ENCODE measurements at places on chromosomes 13 and 19. TPM values are rescaled to one million over a fixed set of nuclear protein-coding genes. Genes with fewer than 3 reads are reported as not detected.

DNA sequence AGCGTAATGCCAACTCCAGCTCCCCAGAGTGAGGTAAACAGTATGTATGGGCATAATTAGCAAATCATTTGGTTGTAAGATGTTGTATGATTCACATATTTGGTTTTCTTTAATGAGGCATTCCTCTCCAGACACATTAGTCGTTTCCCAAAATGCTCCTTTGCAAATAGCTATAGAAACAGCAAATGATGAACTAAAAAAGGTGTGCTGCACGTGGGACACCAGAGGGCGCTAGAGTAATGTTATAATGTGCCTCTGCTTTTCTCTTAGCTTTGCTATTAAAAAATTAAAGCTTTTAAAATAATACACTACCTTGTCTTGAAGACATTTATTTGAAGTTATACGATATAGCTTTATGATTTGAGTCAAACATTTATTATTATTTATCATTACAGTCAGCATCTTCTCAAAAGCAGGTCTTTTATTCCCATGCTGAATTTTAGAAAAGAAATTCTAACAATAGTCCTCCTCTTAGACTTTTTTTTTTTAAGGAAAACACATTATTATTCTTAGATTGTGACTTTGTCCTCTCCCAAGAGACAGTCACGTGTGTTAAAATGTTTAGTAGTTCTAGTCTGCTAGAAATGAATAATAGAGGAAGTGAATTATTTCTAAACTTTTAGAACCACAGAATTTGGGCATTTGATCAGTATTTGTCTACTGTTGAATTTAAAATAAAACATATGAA, 121.6 kb upstream of the FRY start:
- H3K27ac ChIP-seq, result no peak overlapping the region
- H3K36me3 ChIP-seq, result no peaks in the 10 kb centered on the region
- H3K4me3 ChIP-seq, result no peak overlapping the region
- H3K4me1 ChIP-seq, result no peaks in the 10 kb centered on the region
- H3K27me3 ChIP-seq, result no peaks in the 10 kb centered on the region

DNA sequence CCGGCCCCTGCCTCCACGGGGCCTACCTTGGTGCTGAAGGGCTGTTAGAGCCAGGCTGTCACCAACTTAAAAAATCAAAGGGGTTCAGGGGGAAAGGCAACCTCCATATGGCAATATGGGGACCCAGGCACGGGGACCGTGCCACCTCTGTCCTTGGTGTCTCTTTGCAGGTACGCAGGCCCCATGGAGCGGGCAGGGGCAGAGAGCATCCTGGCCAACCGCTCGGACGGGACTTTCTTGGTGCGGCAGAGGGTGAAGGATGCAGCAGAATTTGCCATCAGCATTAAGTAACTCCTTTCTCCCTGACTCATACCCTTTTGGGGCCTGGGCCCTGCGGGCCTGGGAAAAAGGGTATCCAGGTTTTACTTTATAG, 39.6 kb upstream of the ADGRE1 start:
- H3K4me1 ChIP-seq, result no peaks in the 10 kb centered on the region
- H3K27me3 ChIP-seq, result no peaks in the 10 kb centered on the region
- no peak overlapping the region for H3K4me3 ChIP-seq
- DNase-seq, result no peak

DNA sequence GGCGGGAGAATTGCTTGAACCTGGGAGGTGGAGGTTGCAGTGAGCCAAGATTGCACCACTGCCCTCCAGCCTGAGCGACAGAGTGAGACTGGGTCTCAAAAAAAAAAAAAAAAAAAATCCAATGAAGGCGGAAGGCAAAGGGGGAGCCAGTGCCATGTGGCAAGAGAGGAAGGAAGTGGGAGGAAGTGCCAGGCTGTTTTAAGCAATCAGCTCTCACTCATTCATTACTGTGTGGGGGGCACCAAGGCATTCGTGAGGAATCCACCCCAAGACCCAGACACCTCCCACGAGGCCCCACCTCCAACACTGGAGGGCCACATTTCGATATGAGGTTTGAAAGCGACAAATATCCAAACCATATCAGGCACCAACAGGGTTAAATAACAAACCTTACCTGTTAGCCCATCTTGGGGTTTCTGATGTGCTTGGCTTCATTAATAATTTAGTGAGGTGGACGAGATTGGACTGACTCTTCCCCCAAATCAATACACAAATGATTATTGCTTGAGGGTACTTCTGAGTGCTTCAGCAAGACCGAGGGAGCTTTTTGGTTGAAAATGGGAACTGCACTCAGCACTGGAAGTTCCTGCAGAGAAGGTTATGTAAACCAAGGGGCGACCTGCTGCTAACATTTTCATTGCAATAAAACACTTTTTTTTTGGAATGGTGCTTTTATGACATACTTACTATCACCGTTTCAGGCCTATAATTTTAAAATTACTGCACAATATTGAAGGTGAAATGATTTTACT, 7.5 kb upstream of the LRP3 start:
- H3K4me1 ChIP-seq, result no peaks in the 10 kb centered on the region
- no peaks in the 10 kb centered on the region for H3K27me3 ChIP-seq
- H3K4me3 ChIP-seq, result no peak overlapping the region
- H3K36me3 ChIP-seq, result no peaks in the 10 kb centered on the region
- H3K27ac ChIP-seq, result no peak overlapping the region
- DNase-seq, result no peak

DNA sequence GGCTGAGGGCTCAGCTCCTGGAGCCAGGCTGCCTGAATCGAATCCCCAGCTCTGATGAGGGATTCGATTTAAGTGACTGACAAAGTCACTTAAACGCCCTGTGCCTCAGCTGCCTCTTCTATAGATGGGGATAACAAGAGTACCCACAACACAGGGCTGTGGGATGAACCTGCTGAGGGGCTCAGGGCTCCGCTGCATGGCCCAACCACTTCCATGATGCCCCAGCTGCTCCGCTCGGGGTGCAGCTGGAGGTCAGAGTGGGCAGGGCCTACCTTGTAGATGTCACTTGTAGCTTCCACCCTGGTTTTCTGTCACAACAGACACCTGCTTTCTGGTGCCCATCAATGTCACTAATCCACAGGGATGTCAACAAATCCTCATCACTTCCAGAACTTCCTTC, 39.2 kb downstream of the STK24 start:
- no peak overlapping the region for H3K4me3 ChIP-seq
- no peaks in the 10 kb centered on the region for H3K36me3 ChIP-seq
- H3K27ac ChIP-seq, result no peak overlapping the region

GRCh38 chr13:68173111-68173510, 943.0 kb upstream of the PCDH9 start:
- H3K4me3 ChIP-seq, result no peak overlapping the region
- H3K4me1 ChIP-seq, result no peaks in the 10 kb centered on the region
- no peak for DNase-seq
- H3K27me3 ChIP-seq, result no peaks in the 10 kb centered on the region
- H3K36me3 ChIP-seq, result no peaks in the 10 kb centered on the region

- no peak for DNase-seq
- no peak overlapping the region for H3K4me3 ChIP-seq
- H3K4me1 ChIP-seq, result no peaks in the 10 kb centered on the region
- H3K27ac ChIP-seq, result no peak overlapping the region
- H3K27me3 ChIP-seq, result no peaks in the 10 kb centered on the region
- peaks cover 73% of the 10 kb centered on the region for H3K36me3 ChIP-seq
Observed at GRCh38 chr19:1125601-1126467, 22.0 kb downstream of the GPX4 start.

DNA sequence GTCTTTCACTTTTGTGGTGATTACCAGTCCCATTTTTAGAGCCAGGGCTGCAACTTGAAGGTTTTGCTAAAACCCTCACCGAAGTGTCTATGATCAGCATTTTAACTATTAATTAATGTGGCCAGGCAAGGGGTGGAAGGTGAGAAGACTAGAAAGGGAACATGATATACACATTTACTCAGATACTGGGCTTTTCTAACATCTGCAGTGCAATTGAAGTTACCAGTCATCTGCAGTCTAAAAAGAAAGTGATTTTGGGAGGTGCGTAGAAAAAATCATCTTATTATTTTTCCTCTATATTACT, 481 bp downstream of the ALOX5AP start:
- DNase-seq, result no peak
- no peak overlapping the region for H3K4me3 ChIP-seq
- H3K27me3 ChIP-seq, result no peaks in the 10 kb centered on the region

GRCh38 chr19:19067276-19068072, 3.7 kb downstream of the SLC25A42 start:
- no peak for DNase-seq
- peaks cover 54% of the 10 kb centered on the region for H3K4me1 ChIP-seq
- H3K27me3 ChIP-seq, result no peaks in the 10 kb centered on the region
- no peaks in the 10 kb centered on the region for H3K36me3 ChIP-seq
- H3K4me3 ChIP-seq, result no peak overlapping the region

EPS8L1 gene
- total RNA-seq, result 13.8 TPM

ZNF100 gene
- 2.8 TPM for total RNA-seq

CGB5 gene
- total RNA-seq, result not detected
